ENCODE measurements at places on chromosomes 13 and 19.
A peak's percentile ranks its signal among the peaks of the same experiment; 100 is the strongest.

DNA sequence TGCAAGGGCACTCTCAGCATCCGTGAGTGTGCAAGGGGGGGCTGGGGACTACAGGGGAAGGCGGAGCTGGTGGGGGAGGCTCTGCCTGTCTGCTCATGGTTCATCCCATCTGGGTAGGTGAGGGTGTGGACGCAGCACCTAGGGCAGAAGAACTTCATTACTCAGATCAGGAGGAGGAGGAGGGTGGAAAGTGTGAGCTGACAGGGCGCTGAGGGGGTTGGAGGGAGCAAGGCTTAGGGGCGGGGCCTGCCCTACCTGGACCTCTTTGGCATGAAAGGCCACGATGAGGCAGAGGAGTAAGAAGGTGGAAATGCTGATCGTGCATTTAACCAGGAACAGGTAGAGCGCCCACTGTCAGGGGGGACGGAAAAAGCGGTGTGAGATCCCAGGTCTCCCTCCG is 4.5 kb downstream of the KCNN4 start:
- no peak for DNase-seq

DNA sequence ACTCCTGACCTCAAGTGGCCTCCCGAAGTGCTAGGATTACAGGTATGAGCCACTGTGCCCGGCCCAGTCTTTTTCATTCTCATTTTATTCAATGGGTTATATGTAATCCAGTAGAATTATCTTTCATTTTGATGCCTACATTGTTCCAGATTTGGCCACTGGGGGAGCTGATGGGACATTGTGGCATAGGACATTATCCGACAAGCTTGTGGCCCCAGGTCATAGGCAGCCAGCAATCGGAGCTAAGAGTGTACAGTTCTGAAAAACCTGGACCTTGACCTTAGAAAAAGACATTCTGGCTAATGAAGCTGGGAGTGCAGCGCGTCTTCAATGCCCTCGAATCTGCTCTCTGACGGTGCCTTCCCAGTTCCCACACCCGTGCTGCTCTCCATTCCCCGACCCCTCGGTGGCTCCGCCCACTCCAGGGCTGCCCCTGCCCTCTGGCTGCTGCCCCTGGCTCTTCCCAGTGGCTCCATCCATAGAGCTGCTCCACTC is 108.7 kb downstream of the TEX29 start:
- no peak for DNase-seq

DNA sequence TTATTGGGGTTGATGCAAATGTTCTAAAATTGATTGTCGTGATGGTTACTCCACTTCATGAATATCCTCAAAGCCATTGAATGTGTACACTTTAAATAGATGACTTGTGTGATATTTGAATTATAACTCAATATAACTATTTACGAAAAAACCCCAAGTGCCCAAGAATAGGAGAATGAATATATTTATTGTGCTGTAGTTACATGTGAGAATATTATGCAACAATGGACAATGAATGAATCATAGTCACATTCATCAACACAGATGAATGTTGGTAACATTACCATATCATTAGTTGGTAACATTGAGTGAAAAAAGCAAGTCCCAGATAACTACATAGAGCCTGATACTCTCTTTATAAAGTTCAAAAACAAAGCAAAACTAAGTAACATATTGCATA is 127.8 kb upstream of the UBL3 start:
- no peak for DNase-seq

DNA sequence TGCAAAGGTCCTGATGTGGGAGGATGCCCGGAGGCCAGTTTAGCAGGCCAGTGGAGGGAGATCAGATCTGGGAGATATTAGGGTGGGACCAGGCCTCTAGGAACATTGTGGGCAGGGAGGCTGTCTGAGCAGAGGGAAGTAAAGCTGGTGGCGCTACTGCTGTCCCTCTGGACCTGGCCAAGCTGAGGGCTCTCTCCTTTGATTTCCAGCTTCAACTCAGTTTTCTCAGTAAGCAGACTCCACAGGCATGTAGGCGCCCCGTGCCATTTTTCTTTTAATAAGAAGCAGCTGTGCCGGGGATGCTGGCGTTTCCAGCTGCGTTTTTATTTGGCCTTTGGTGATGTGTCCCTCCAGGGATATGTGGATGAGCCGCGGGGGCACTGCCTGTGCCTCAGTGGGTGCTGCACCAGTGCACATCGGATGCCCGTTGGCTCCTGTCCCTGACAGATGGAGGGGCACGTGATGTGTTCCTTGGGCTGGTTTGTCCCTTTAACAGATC is 6.7 kb downstream of the DNM2 start:
- no peak for DNase-seq

- DNase-seq, result peak; percentile 44
These were observed 265.9 kb downstream of the MYO16 start for GRCh38 chr13:108895220-108895704.

DNA sequence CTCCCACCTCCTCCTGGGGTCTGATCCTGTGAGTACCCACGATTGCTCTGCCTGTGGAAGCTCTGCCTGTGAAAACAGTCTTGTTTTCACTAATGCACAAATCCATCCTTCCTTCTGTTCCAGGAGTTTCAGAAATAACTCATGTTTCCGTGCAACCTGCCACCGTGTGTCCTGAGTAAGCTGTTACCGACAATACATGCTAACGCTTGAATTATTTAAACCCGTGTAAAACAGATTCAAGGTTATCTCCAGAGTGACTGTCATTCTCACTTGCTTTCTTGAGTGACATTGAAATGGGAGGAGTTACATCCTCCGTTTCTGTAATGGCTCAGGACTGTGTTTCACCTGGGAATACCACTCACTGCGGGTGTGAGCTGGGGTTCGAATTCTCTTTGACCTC is 24.9 kb downstream of the GPR12 start:
- DNase-seq, result no peak

DNA sequence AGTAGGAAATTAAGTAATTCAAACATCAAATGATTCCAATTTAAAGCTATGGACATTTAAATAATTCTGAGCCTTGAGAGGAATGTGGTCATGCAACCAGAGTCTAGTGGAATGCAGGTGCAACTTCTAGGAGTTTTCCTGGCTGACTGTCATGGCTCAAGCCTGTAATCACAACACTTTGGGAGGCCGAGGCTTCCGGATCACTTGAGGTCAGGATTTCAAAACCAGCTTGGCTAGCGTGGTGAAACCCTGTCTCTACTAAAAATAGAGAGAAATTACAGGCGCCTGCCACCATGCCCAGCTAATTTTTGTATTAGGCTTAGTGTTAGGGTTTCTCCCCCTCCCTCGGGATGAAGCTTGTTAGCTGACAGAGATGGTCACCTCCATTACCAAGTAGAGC is 6.4 kb downstream of the ZNF808 start:
- no peak for DNase-seq

DNA sequence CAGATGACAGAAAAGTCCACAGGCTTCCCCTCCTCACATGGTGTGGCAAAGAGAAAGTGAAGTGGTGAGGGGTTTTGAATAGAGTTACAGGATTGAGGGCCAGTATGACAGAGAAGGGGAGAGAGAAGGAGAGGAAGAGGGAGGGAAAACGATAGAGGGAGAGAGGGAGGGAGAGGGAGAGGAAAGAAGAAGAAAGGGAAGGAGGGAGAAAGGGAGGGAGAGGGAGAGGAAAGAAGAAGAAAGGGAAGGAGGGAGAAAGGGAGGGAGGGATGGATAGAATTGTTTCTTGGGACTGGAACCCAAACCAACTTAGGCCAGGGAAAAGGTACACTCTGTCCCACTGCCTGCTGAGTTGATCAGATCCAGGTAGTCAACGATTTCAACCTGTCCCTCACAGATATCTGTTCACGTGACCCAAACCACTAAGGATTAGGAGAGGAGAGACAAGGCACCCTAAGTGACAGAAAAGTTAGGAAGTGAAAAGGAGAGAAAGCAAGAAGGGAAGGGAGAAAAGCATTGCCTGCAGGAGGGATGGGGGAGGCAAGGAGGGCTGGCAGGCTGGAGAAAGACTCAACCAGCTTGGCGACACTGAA is 8.1 kb upstream of the IGFL3 start:
- no peak for DNase-seq

DNA sequence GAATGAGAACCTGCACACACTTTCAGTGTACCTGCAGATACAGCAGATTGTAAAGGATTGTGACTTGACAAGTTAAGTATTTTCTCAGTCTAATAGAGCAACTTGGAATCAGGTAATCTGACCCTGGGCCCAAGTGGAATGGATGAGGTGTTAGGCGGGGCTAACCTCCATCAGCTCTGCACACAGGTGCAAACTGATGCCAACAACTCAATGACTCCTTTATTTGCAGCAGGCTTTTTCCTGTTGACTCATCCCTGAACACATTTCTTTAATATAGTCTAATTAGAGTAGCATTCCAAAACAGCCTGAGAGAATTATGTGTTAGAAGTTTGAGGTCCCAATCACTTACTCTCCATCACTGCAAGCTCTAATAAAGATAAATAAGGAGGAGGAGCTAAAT is 48.8 kb downstream of the TPT1 start:
- DNase-seq, result no peak

DNA sequence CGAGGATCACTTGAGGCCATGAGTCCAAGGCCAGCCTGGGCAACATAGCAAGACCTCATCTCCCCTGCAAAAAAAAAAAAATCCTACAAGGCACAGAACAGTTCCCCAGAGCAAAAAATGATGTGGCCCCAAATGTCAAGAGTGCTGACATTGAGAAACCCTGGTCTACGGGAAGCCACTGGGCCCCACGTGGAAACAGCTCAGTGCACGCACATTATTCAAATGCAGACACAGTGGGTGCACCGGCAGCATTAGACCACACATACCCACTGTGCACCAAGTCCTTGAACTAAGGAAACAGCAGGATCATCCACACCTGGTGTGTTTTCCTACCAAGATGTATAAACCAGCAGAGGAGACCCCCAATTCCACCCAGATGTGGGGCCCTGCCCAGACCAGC is 35.0 kb upstream of the ADGRE5 start:
- DNase-seq, result no peak

- DNase-seq, result no peak
These were observed 206.9 kb downstream of the GGACT start for GRCh38 chr13:100381595-100382224.

- no peak for DNase-seq
These were observed 30.5 kb downstream of the RANBP3 start for GRCh38 chr19:5947435-5947834.

- no peak for DNase-seq
These were observed 49.1 kb downstream of the LMO7 start for GRCh38 chr13:75685239-75685697.

GRCh38 chr13:51818781-51819511 is 15.0 kb upstream of the DHRS12 start:
- DNase-seq, result no peak

DNA sequence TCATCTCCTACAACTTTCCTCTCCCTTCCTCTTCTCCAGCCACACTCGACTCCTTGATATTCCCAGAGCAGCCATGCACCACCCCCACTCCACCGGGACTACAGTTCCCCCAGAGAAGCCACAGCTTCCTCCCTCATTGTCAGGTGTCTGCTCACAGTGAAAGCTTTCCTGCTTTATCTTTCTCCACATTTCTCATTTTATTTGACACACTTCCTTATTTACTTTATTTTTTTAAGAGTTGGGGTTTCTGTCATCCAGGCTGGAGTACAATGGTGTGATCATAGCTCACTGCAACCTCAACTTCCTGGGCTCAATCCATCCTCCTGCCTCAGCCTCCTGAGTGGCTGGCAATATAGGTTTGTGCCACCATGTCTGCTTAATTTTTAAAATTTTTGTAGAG is 464.6 kb downstream of the MYO16 start:
- DNase-seq, result no peak

- DNase-seq, result no peak
These were observed 8.1 kb downstream of the URAD start for GRCh38 chr13:27980280-27980998.

- peak; percentile 45 for DNase-seq
These were observed 958 bp downstream of the JUND start for GRCh38 chr19:18280247-18281081.

DNA sequence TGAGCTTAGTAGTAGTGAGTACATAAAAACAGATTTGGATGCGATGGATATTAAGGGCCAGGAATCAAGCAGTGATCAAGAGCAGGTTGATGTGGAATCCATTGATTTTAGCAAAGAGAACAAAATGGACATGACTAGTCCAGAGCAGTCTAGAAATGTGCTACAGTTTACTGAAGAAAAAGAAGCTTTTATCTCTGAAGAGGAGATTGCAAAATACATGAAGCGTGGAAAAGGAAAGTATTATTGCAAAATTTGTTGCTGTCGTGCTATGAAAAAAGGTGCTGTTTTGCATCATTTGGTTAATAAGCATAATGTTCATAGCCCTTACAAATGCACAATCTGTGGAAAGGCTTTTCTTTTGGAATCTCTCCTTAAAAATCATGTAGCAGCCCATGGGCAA is 11.4 kb downstream of the CHAMP1 start:
- DNase-seq, result no peak

DNA sequence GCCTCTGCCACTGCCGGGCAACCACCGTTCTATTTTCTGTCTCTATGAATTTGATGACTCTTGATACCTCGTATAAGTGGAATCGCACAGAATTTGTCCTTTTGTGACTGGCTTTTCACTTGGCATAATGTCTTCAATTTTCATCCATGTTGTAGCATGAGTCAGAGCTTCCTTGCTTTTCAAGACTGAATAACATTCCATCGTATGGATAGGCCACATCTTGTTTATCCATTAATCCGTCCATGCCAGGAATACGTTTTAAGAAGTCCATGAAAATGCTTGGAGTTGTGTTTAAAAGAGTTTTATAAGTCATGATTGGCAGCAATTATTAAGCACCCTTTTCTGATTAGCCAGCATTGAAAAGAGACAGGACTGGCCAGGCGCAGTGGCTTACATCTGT is 53.6 kb upstream of the CLDN10 start:
- DNase-seq, result no peak

- no peak for DNase-seq
These were observed 84.0 kb upstream of the MTIF3 start for GRCh38 chr13:27534108-27534980.

DNA sequence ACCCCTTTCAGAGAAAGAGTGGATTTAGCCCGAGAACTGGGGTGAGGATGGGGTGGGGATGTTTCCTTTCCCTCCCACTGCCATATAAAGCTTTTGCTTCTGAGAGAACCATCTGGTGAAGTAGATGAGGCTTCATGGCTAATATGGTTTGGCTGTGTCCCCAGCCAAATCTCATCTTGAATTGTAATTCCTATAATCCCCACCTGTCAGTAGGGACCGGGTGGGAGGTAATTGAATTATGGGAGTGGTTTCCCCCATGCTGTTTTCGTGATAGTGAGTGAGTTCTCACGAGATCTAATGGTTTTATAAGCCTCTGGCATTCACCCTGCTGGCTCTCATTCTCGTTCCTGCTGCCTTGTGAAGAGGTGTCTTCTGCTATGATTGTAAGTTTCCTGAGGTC is 270.9 kb downstream of the LMO7 start:
- DNase-seq, result no peak

GRCh38 chr19:53927739-53928138 is 18.7 kb downstream of the CACNG7 start:
- DNase-seq, result no peak

DNA sequence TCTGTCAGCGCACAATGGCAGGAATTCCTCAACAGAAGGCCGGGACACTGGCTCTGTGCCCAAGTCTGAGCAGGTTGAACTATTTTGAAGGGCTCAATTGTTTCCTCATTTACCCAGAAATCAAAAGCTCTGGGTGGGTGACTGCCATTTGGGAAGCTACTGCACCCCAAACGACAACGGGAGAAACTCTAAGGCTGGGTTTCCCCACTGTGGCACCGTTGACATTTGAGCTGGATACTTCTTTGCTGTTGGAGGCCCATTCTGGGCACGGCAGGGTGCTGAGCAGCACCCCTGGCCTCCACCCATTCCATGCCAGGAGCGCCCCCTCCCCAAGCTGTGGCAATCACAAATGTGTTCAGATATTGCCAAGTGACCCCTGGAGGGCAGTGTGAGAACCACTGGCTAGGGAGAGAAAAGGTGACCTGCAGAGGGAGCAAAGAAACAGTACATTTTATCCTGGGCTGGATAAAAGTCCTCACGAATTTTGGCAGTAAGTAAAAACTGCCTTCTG is 62.5 kb downstream of the RFX2 start:
- DNase-seq, result peak; percentile 31
